ENCODE measurements at places on chromosomes 6 and 20.

DNA sequence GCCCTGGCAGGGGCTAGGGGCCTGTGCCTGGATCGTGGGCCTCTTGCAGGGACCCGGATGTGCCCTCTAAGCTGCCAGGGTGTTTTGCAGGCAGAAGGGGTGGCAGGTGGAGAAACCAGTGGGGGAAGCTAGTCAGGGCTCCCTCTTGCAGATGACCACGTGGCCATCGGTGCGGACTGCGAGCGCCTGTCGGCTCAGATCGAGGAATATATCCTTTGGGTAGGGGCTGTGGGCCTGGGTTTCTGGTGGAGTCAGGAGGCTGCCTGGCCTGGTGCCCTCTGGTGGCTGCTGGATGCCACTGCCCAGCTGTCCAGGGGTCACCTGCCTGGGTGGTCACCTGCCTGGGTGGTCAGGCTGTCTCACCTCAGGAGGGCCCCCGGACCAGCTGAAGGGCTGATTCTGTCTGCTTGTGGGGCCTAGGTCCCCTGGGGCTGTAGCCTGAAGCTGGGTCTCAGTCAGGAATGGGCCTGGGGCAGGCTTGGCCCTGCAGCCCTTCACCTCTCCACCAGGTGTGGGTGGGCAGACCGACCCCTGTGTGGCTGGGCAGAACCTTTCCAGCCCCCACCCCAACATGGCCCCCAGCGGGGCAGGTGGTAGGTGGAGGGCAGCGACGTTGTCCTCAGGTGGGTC, 6.7 kb downstream of the TCEA2 start:
- no peak for DNase-seq

DNA sequence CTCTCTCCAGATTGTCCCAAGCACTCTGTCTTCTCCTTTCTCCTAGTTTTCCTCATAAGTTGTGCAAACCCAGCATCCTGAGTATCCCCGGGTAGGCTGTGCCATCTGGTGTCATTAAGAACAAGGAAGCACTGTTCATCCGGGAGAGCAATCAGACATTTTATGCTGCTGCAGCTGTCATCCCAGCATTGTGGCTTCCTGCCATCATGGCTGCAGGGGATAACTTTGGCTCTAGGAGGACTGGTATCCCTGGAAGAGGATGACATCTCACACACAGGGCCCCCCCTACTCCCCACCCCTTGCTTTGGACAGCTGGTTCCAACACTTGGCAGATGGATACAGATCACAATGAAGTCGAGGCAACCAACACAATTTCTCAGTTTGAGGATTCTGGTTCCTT, 1195.1 kb upstream of the MAP3K7 start:
- no peak for DNase-seq

DNA sequence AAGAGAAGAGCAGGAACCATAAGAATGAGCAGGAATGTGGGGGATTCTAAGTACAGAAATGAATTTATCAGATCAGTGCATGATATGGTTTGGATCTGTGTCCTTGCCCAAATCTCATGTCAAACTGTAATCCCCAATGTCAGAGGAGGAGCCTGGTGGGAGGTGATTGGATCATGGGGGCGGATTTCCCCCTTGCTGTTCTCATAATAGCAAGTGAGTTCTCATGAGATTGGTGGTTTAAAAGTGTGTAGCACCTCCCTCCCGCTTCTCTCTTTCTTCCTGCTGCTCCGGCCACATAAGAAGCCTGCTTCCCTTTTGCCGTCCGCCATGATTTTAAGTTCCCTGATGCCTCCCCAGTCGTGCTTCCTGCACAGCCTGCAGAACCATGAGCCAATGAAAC, 49.2 kb downstream of the KHDC1L start:
- no peak for DNase-seq

- no peak for DNase-seq
These were observed 150.3 kb downstream of the NKAIN2 start for GRCh38 chr6:123953920-123954319.

DNA sequence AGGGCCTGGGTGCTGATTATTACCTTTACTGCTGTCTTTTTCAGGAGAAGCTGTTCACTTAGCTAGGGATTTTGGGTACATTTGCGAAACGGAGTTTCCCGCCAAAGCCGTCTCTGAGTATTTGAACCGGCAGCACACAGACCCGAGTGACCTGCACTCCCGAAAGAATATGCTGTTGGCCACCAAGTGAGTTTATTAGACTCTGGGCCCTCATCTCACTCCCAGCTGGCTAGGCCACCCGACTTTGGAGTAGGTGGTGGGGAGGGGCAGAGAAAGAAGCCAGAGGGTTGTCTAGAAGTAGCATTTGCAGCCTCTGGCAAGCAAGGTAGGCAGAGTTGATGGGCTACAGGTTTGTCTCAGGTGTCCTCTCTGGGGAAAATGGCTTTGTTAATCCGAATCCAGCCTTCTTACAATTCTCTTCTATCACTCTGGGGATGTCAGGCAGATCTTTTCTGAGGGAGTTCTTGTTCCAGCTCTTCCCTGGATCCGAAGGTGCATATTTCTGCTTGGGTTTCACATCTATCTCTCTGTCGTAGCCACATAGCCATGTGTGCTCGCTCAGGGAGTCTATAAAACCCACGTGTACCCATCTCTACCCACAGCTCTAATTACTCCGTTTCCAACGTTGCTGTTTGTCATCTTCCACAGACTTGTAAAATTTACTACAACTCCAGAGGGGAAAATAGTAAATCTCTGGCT, 21.6 kb downstream of the TFAP2B start:
- no peak for DNase-seq

- no peak for DNase-seq
These were observed 35.1 kb downstream of the RBM38 start for GRCh38 chr20:57426271-57426689.

GRCh38 chr6:43879722-43880121, 109.7 kb downstream of the VEGFA start:
- DNase-seq = no peak

DNA sequence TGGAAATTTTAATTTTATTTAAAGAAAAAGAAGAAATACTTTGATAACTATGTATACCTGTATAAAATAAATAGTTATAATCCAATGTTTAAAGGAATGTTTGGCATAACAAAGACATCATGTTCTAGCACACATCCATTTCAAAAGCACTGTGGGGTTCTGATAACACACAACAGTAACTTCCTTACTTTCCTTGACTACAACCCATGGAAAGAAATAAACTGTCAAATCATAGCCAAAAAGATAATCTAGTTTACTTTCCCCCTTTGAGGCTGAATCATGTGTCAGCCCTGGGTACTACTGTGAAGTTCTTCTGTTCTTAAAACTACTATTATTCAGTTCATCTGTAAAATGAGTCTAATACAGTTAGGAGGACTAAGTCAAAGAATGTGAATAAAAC, 61.4 kb upstream of the PKIB start:
- no peak for DNase-seq

DNA sequence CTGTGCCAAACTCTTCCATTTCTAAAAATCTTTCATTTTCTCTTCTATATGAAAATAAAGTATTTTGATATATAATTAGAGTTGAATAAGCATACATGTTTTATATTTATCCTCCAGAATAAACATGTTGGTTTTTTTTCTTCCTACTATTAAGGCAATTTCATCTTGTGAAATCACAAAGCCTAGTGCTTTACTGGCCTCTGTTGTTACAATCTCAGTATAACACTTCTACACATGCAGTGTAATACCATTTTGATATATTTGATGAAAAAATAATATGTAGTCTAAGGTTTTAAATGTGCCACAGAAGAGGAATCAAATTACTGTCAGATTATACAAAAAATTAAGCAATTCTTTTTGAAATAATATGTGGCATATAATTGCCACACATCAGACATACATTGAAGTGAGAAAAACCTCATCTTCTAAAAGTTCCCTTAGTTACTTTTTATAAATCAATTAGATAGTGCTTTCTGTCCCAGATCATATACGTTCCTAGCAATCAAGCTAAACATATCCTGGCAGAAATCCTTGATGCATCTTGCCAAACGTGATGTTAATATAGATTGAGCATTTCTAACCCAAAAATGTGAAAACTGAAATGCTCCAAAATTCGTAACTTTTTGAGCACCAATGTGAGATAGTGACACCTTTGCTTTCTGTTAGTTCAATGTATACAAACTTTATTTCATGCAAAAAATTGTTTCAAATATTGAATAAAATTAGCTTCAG, 225.1 kb upstream of the MANEA start:
- DNase-seq = no peak

DNA sequence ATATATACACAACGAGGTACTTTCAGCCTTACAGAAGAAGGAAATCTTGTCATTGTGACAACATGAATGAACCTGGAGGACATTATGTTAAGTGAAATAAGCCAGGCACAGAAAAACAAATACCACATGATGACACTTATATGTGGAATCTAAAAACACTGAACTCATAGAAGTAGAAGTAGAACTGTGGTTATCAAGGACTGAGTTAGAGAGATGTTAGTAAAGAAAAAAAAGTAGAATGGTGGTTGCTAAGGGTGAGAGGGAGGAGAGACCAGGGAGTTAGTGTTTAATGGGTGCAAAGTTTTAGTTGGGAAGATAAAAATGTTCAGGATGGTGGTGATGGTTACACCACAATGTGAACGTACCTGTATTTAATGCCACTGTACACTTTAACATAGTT, 4.8 kb upstream of the STX11 start:
- no peak for DNase-seq

- no peak for DNase-seq
These were observed 12.2 kb downstream of the BRD2 start for GRCh38 chr6:32980488-32981038.

DNA sequence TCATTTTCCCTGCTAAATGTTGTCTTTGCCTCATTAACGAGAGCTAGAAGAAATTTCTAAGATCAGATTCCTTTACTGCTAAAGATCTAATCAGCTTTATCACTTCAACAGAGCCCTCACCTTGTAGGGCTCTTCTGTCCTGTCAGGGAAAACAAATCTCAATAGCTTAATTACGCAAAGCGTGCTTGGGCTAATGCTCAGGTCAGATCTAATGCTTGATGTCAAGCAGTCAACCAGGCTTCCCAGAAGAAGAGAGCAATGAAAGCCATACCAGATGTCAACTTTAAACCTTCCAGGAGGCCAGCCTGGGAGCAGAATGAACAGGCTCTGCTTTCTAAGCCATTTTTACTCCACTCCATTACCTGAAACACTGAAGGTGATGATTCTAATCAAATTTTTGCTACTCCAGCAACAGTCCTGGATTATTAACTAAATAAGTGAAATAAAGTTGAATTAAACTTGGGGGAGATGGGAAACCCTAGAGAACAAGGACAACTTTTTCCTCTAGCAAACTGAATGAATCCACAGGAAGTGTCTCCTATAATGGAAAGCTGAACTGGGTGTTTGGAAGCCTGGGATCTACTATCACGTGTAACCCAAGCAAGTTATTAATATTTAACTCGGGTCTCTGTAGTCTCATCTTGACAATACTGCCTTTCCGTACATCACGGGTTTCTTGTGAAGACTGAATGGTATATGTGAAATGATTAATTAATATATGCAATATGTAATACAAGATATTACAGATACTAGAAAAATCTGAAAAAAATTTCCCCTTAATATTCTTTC, 273.7 kb downstream of the PTPRK start:
- no peak for DNase-seq

GRCh38 chr6:160394654-160395035, 46.5 kb downstream of the SLC22A3 start:
- no peak for DNase-seq

DNA sequence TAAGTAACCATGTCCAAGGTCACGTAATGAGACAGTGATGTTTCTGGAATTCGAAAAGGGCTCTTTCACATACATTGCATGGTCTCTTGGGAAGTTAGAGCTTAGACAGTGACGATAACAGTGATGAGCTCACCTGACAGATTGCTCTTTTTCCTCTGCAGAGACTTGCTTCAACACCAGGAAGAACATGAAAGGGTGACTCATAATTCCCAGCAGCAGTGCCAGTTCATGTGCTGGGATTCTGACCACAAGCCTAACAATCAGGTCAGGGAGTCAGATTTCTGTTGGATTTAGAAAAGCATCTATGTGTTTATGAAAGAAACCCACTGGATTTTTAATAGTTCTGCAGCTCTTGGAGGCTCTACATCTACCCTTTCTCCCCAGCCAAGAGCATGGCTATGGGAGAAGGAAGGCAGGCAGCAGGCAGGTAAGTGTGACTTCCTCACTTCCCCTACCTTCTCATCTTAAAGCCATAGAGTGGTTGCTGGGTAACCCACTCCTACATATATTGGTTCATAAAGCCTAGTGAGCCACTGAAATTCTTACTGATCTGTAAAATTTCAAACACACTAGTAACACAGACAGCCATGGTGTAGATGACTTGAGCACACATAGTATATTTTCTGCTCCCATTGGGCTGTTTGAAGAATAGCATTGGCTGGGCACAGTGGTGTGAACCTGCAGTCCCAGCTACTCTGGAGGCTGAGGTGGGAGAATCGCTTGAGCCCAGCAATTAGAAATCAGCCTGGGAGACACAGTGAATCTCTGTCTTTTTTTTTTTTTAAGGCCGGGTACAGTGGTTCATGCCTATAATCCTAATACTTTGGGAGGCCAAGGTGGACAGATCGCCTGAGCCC, 44.4 kb upstream of the LOC128125822 start:
- DNase-seq = no peak

GRCh38 chr20:17617212-17617867, 47.5 kb downstream of the DSTN start:
- peak; percentile 70 for DNase-seq

DNA sequence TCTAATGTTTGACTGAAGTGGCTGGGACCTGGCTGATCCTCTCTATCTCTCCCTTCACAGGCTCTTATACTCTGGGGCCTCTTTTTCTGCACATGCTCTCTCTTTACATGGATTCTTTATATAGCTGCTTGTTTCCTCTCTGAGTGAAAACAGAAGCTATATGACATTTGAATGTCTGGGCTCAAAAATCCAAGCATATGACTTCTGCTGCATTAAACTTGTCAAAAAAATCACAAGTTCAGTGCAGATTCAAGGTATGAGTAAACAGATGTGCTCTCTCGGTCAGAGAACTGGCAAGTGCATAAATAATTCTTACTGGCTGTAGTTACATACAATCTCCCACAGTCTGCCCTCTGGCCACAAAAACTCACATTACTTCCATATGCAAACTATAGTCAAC, 96.6 kb downstream of the LCA5 start:
- DNase-seq = no peak

- no peak for DNase-seq
These were observed 120.8 kb downstream of the EDN1 start for GRCh38 chr6:12410946-12411345.

- DNase-seq = no peak
These were observed 42.7 kb downstream of the IRAK1BP1 start for GRCh38 chr6:78910010-78910409.

DNA sequence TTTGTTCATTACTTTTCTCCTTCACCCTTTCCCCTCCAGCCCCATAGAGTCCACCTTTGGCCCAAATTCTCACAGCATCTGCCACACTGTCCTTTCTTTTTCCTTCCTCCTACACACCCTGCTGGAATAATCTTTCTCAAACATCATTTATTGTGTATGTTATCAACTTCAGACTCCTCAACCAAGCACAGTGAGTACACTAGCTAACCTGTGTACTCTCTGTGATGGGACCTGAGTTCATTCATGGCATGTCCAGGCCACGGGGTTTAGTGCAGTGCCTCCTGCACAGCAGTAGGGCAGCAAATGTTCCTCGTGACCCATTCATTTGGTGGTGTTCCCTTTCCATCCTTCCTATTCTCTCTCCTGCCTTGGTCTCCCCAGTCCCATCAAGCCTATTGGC, 7.1 kb upstream of the ARMC12 start:
- no peak for DNase-seq

- no peak for DNase-seq
These were observed 141.0 kb downstream of the OR2B2 start for GRCh38 chr6:27771235-27771634.

All from GM12891 (cell line).